ENCODE measurements at places on chromosomes 12 and 14. TPM values are rescaled to one million over a fixed set of nuclear protein-coding genes. Genes with fewer than 3 reads are reported as not detected.

DNA sequence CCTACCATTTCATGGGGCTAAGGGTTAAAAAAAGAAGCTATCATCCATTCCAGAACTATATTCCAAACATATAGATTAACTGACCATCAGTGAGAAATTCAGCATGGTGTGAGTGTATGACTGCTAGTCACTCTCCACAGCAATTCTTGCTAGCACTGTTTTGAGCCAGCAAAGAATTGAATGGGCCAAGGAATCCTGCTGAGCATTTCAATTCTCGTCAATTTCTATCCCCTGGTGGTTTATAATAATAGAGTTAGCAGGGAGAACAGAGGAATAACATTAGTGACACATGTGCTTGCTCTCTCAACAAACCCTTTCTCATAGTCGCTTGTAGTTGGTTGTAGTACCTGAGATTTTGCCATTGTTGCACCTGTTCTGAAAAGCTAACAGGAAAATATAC lies 7.2 kb downstream of the MBIP start:
- H3K4me3 ChIP-seq: no peak overlapping the region
- no peaks in the 10 kb centered on the region for H3K27me3 ChIP-seq
- peaks cover 4% of the 10 kb centered on the region for H3K4me1 ChIP-seq
- no peak for DNase-seq
- H3K27ac ChIP-seq: no peak overlapping the region

DNA sequence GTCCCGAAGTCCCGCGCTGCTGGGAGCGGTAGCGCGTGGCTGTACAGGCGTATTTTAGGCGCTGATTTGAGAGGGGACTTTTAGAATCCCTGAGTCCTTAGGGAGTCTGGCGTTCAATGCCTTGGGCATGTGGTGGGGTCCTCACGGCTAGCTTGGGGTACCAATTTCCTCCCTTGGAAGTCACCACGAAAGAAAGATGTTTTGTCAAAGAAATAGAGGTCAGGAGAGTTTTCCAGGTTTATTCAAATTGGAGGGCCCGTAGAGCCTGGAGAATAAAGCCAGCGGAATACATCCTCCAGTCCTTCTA lies 63.9 kb downstream of the KLHL28 start:
- DNase-seq: no peak
- H3K27ac ChIP-seq: peak overlapping the region; percentile 83
- H3K4me1 ChIP-seq: peaks cover 17% of the 10 kb centered on the region
- no peaks in the 10 kb centered on the region for H3K36me3 ChIP-seq

GRCh38 chr12:124797321-124797720 lies 66.3 kb downstream of the SCARB1 start:
- H3K27ac ChIP-seq: no peak overlapping the region
- no peak for DNase-seq

DNA sequence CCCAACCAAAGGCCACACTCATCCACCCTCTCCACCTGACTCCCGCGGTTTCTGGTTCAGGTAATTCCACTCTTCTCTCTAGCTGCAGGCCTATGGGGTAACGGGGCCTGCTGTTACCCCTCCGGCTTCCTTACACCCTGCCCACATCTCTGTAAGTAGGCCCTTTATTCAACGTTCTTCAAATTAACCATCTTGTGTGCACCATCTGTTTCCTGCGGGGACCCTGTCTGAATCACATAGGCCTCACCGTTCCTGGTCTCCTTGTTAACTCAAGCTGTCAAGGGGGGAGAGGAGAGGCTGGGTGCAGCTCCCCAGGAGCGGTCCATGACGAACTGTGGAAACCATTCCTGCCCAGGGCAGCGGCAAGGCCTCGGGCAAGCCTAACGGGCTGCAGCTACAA lies 9.3 kb upstream of the DLK1 start:
- no peak overlapping the region for H3K4me3 ChIP-seq
- DNase-seq: no peak
- H3K36me3 ChIP-seq: no peaks in the 10 kb centered on the region
- peaks cover 2% of the 10 kb centered on the region for H3K27me3 ChIP-seq
- H3K4me1 ChIP-seq: no peaks in the 10 kb centered on the region

DNA sequence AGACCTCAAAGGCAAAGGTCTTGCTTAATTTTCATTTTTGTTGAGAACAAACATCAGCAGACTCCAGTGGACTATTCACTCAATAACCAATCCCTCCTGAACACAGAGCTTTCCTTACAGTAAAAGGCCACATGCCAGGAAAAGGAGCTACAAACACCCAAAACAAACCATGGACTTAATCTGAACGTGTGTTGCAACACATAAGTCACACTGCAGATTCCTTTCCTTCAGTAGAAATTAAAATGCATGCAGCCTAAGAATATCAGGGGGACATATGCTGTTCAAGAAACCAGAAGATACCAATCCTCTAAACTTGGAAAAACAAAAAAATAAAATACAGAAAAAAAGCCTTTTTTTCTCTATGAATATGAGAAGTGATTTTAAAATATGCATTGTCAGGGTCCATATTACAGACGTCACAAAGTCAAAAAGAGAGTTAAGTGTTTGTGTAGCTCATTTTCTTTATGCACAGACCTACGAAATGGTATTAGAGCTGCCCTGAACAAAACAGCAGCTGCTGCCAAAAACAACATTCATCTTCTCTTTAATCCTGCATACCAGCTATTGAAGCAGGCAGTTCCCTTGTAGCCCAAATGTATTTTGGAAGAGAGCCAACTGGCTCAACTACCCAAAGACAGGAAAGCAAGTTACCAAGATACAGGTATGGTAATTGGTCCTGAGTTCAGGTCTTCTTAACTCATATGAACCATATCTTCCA lies 26.2 kb downstream of the KITLG start:
- no peak for DNase-seq
- H3K4me3 ChIP-seq: no peak overlapping the region
- H3K27ac ChIP-seq: peak overlapping the region; percentile 40
- peaks cover 3% of the 10 kb centered on the region for H3K4me1 ChIP-seq
- H3K36me3 ChIP-seq: no peaks in the 10 kb centered on the region
- H3K27me3 ChIP-seq: no peaks in the 10 kb centered on the region

DNA sequence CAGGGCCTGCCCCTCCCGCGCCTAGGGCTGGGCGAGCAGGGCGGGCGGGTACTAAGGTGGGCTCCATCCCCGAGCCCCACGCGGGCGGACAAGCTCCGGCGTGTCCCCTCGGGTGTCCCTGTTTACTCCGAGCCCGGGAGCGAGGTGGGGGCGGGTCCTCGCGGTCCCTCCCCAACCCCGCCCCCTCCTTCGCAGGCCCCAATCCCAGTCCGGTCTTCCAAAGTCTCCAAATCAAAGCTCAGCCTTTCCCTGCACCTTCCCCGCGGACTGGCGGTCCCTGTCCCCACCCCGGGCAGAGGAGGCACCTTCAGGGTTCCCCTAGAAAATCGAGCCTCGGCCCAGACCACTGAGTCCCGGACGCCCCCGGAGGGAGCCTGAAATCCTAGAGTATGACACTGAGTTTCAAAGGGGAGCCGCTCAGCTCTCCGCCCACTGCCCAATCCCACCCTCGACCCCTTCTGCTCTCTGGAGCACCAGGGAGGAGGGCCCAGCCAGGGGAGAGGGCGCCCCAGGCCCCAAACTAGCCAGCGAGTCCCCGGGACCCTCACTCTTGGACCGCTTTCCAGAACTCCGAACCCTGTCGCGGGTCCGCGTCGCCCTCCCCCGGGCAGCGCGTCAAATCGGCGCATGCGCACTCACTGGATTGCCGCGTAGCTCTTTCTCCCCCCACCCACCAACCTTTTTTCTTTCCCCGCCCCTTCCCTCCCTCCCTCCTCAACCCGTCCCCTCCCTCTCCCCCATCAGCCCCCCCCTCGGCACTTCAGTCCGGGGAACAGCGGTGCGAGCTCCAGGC lies at the start of gene LRP1:
Gene LRP1 (plus strand): TSS at position 758 of the 793 bp plus-strand sequence. CDS start 482 bp downstream, outside the sequence.
- H3K27me3 ChIP-seq: no peaks in the 10 kb centered on the region
- H3K36me3 ChIP-seq: no peaks in the 10 kb centered on the region
- H3K4me3 ChIP-seq: peak within 1 kb of the TSS; percentile 72
- peak within 1 kb of the TSS; percentile 94 for H3K27ac ChIP-seq
- peaks cover 16% of the 10 kb centered on the region for H3K4me1 ChIP-seq

- H3K27me3 ChIP-seq: no peaks in the 10 kb centered on the region
- H3K36me3 ChIP-seq: no peaks in the 10 kb centered on the region
- H3K4me3 ChIP-seq: no peak overlapping the region
- no peak for DNase-seq
These were observed 34.6 kb downstream of the NTF3 start for GRCh38 chr12:5466521-5466960.

DNA sequence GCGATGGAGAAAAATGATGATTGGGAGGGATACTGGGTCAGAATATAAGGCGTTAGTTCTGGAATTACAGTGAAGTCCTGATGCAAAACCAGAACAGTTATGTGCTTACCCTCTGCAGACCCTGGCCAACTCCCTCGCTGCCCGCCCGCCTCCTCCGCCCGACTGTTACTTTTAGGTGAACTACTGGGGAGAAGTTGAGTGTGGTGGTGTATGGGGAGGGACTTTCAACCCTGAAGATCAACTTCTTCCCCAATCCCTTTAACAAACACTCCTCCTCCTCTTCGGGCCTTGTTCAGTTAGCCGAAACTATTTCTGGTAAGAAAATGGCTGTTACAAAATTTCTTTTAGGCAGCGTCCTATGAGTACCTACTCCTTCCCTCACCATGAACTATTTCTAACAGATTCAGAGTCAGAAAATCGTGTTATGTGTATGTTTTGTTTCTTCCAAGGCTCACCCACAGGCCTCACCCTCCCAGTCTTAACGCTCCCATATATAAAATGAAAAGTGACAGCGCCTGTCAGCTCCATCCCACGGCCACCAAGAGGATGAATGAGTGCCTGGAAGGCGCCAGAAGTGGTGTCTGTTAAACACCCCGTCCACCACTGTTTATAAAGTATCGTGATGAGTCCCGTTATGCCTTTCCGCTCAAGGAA lies 1.3 kb downstream of the FBXO33 start:
- H3K27ac ChIP-seq: peak overlapping the region; percentile 99
- H3K4me3 ChIP-seq: peak overlapping the region; percentile 83
- no peaks in the 10 kb centered on the region for H3K27me3 ChIP-seq
- no peaks in the 10 kb centered on the region for H3K36me3 ChIP-seq

ASB2 gene
- 335 TPM for total RNA-seq

PIWIL1 gene
- not detected for total RNA-seq

BDKRB1 gene
- not detected for total RNA-seq

CEBPE gene
- not detected for total RNA-seq

TUNAR gene
- not detected for total RNA-seq

ARF6 gene
- 32.1 TPM for total RNA-seq

MYF5 gene
- total RNA-seq: 5.8 TPM
